ENCODE measurements at places on chromosomes 13 and 19.
A peak's percentile ranks its signal among the peaks of the same experiment; 100 is the strongest.

DNA sequence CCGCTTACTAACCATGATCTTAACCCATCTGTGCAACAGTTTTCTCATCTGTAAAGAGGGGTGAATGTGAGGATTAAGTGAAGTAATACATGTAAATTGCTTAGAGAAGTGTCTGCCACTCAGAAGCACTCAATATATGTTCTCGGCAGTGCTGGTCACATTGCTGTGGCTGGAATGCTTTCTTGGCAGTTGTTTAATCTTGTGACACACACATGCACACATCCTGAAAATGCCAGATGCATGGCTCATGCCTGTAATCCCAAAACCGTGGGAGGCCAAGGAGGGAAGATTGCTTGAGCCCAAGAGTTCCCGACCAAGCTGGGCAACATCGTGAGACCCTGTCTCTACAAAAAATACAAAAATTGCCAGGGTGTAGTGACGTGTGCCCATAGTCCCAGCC, 4.9 kb upstream of the DMKN start:
- no peak overlapping the region for H3K27ac ChIP-seq
- no peaks in the 10 kb centered on the region for H3K36me3 ChIP-seq
- DNase-seq: no peak
- no peak overlapping the region for H3K4me3 ChIP-seq
- H3K4me1 ChIP-seq: no peaks in the 10 kb centered on the region

DNA sequence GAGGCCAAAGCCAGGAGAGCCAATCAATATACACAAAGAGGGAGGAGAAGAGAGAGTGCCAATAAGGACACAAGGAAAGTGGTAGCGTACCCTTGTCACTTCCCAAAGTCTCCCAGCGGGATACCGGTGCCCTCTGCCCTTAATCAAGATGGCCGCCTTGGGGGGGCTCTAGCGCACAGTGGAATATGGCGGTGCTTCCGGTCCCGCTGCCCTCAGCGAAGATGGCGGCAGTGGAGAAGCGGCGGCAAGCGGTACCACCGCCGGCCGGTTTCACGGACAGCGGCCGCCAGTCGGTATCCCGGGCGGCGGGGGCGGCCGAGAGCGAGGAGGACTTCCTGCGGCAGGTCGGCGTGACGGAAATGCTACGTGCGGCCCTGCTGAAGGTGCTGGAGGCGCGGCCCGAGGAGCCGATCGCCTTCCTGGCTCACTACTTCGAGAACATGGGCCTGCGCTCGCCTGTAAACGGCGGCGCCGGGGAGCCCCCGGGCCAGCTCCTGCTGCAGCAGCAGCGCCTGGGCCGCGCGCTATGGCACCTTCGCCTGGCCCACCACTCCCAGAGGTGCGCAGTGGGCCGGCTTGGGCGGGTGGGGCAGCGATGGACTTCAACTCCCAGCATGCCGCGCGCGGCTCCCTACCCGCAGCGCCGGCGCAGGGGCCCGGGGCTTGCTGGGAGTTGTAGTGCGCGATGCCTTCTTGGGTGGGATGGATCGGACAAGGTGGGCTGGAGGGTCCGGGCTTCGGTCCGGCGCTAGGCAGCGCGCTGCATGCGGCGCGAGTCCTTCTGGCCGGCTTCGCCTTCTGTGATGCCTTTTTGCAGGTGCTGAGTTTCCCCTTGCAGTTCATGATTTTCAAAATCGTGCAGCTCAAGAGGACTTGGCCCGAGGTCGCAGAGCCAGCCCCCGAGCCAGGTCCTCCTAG, at the start of gene TPGS1:
TSS of gene TPGS1 (plus strand) at position 212 of the 918 bp plus-strand sequence. CDS start at position 222, 10 bp downstream.
- peak; percentile 88 for DNase-seq
- H3K36me3 ChIP-seq: no peaks in the 10 kb centered on the region
- peaks cover 54% of the 10 kb centered on the region for H3K4me1 ChIP-seq

- peaks cover 16% of the 10 kb centered on the region for H3K36me3 ChIP-seq
- H3K4me3 ChIP-seq: no peak overlapping the region
- H3K27ac ChIP-seq: no peak overlapping the region
Observed at GRCh38 chr19:3619631-3620012, 7.0 kb downstream of the CACTIN start.

- no peak overlapping the region for H3K27ac ChIP-seq
- no peak for DNase-seq
- no peaks in the 10 kb centered on the region for H3K36me3 ChIP-seq
- peaks cover 4% of the 10 kb centered on the region for H3K4me1 ChIP-seq
Observed at GRCh38 chr19:3879656-3880055, 829 bp upstream of the ATCAY start.

DNA sequence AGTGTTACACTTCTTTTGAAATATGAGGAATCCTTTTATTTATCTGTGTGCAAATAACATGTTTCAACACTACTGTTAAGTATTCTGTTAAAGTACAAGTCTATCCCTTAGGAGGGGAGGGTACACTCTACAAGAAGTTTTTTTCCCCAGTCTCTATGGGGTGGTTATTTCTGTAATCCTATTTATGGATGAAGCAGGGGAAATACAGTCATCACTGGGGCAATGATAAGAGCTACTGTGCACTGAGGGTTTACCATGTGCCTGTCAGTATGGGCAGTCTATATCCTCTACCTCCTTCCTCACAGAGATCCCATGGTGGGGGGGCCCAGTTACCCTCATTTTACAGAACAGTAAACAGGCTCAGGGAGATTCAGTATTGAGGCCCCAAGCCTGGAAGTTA, 16.6 kb upstream of the TRIM13 start:
- H3K4me3 ChIP-seq: no peak overlapping the region
- DNase-seq: no peak
- H3K27ac ChIP-seq: no peak overlapping the region
- no peaks in the 10 kb centered on the region for H3K4me1 ChIP-seq
- no peaks in the 10 kb centered on the region for H3K36me3 ChIP-seq

DNA sequence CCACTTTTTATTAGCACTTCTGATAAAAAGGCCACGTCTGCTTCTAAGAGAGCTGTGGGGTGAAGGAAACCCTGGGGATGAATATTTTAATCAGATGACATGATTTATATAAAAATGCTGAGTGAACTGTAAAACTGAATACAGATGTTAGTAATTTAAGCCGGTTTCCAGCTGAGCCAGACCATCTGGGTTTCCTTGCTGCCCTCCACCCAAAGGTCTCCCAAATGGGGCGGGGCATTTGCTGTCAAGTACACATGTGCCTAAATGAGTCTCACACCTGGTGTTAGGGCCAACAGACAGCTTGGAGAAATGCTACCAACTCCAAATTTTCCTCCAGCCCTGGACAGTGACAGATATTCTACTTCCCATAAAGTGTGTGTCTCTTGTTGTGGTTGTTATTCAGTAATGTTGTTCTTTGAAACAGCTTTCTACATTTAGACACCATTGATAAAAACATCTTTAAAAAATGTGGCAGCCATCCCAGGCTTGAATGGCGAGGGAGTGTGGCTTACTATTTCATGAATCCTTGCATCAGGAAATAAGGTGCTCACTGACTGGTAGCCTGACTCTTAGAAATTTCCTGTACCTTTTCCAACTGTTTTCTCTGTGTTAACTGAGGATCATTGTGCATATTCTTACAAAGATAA, 350.4 kb downstream of the MTUS2 start:
- H3K4me1 ChIP-seq: no peaks in the 10 kb centered on the region
- no peaks in the 10 kb centered on the region for H3K36me3 ChIP-seq
- no peak overlapping the region for H3K27ac ChIP-seq
- H3K4me3 ChIP-seq: no peak overlapping the region
- DNase-seq: no peak
- H3K27me3 ChIP-seq: peaks cover 3% of the 10 kb centered on the region

- no peaks in the 10 kb centered on the region for H3K27me3 ChIP-seq
- H3K27ac ChIP-seq: no peak overlapping the region
- H3K4me1 ChIP-seq: no peaks in the 10 kb centered on the region
- H3K36me3 ChIP-seq: no peaks in the 10 kb centered on the region
Observed at GRCh38 chr13:44842158-44842557, 147.1 kb downstream of the NUFIP1 start.

DNA sequence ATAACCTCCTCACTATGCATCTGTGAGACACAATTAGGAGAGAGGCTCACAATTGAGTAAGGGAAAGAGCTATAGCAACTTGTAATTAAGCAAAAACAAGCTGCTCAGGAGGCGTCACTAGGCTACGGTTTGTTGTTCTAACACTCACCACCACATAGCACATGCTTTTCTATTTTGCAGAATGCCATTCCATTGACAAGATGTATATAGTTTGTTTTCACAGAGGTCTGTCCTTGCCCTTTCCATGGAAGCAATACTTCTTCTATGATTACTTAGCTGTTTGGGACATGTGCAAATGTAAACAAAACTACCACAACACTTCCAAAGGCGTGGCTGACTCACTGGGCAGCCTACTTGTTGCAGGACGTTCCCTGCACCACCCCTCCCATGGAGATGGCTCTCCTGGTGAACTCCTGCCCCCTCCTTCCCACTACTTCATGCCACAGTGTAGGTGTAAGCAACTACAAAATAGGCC, 33.9 kb upstream of the FAM216B start:
- no peak overlapping the region for H3K27ac ChIP-seq
- H3K36me3 ChIP-seq: no peaks in the 10 kb centered on the region
- no peak for DNase-seq
- H3K4me1 ChIP-seq: no peaks in the 10 kb centered on the region

DNA sequence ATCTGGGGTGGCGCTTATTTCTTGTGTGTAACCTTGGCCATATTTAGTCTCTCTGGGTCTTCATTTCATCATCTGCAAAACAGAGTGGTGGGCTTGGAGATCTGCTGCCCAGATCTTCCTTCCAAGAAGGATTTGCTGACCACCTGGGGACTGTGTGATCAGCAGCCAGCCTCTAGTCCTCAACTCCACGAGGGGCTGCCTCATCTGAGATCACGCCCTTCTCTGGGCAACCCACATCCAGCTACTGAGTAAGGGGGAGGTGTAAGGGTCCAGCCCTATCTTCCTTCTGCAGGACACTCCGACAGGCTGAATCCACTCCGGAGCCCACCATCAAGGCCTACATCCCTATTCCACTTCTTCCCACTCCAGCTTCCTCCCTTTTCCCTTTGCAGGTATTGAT, 57.9 kb downstream of the CHST8 start:
- no peaks in the 10 kb centered on the region for H3K4me1 ChIP-seq
- no peak for DNase-seq
- H3K27ac ChIP-seq: no peak overlapping the region
- H3K27me3 ChIP-seq: no peaks in the 10 kb centered on the region
- no peaks in the 10 kb centered on the region for H3K36me3 ChIP-seq

- H3K4me1 ChIP-seq: peaks cover 5% of the 10 kb centered on the region
- H3K27ac ChIP-seq: no peak overlapping the region
- no peak for DNase-seq
- H3K4me3 ChIP-seq: no peak overlapping the region
Observed at GRCh38 chr19:6047256-6047655, 63.0 kb downstream of the RFX2 start.

DNA sequence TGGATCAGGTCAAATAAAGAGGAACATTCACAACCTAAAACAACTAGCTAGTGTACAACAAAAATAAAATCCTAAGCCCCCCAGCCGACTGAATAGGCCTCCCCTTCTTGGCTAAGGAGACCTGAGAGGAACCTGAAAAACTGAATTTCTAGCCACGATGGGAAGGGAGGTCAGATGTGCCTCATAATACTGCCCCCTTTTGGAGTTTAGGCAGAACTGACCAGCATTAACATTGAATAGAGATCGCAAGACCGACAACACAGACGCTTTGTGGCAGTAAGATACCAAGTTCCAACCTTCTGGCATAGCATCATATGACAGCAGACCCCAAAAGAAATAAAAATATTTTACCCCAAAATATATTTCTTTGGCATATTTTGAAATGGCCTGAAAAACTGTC, 15.9 kb downstream of the CBY2 start:
- no peaks in the 10 kb centered on the region for H3K4me1 ChIP-seq
- H3K27me3 ChIP-seq: no peaks in the 10 kb centered on the region
- no peak overlapping the region for H3K4me3 ChIP-seq
- peak; percentile 38 for DNase-seq
- no peaks in the 10 kb centered on the region for H3K36me3 ChIP-seq

- no peaks in the 10 kb centered on the region for H3K27me3 ChIP-seq
- peaks cover 44% of the 10 kb centered on the region for H3K4me1 ChIP-seq
- peak within 1 kb of the TSS; percentile 94 for H3K27ac ChIP-seq
- peaks cover 20% of the 10 kb centered on the region for H3K36me3 ChIP-seq
- peak within 1 kb of the TSS; percentile 92 for H3K4me3 ChIP-seq
- DNase-seq: peak; percentile 100
Observed at GRCh38 chr19:35757749-35758608, at the start of gene PROSER3. TSS of gene PROSER3 (plus strand) at chr19:35758176. CDS start at chr19:35758216, 40 bp downstream.

DNA sequence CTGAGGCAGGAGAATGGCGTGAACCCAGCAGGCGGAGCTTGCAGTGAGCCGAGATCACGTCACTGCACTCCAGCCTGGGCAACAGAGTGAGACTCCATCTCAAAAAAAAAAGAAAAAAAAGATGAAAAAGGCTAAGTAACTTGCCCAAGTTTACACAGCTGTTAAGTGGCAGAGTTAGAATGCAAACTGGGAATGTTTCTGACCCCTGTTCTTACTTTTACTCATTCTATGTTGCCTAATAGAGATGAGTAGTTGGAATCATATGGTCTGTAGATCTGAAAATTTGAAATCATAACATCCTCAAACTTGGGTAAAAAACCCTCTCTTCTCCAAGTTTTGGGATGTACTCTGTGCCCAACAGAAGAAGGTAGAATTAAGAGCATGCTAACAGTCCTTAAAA, 235.8 kb upstream of the RFC3 start:
- no peak overlapping the region for H3K4me3 ChIP-seq
- H3K27ac ChIP-seq: no peak overlapping the region
- no peaks in the 10 kb centered on the region for H3K36me3 ChIP-seq
- H3K27me3 ChIP-seq: no peaks in the 10 kb centered on the region
- H3K4me1 ChIP-seq: no peaks in the 10 kb centered on the region

DNA sequence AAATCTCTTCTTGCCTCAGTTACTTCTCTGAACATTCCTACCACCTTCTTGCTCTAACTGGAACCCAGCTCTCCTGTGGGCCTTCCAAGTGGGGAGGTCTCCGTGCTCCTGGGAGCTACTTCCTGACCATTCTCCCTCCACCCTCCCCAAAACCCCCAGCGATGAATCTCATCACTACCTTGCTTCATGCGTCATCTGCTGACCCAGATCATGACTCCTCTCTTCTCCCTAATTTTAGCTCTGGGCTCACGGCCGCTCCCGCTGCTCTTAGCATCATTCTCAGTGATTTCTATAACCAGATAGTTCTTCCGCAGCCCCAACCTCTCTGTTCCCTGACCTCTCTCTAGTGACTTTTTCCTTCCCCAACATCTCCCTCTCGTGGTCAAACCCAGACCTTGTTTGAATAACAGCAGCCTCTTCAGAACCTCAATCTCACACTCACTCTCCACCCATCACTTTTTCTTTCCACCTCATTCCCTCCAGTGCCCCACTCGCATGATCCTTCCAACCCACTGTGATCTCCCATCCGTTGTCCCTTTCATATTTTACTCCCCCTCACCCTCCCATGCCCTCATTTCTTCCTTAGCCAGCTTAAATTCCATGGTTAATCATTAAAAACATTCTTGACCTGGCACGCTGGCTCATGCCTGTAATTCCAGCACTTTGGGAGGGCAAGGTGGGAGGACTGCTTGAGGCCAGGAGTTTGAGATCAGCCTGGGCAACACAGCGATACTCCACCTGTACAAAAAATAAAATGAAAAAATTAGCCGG, 21.8 kb downstream of the MRPS12 start:
- H3K27me3 ChIP-seq: peaks cover 3% of the 10 kb centered on the region
- no peak overlapping the region for H3K27ac ChIP-seq
- peaks cover 11% of the 10 kb centered on the region for H3K4me1 ChIP-seq
- H3K4me3 ChIP-seq: no peak overlapping the region
- no peaks in the 10 kb centered on the region for H3K36me3 ChIP-seq

GRCh38 chr19:10677751-10678150, 23.5 kb upstream of the QTRT1 start:
- H3K27ac ChIP-seq: no peak overlapping the region
- H3K4me3 ChIP-seq: no peak overlapping the region
- DNase-seq: no peak
- no peaks in the 10 kb centered on the region for H3K4me1 ChIP-seq
- H3K27me3 ChIP-seq: no peaks in the 10 kb centered on the region

- H3K4me1 ChIP-seq: no peaks in the 10 kb centered on the region
- no peak overlapping the region for H3K4me3 ChIP-seq
- DNase-seq: no peak
- no peak overlapping the region for H3K27ac ChIP-seq
Observed at GRCh38 chr19:31223740-31224534, 125.3 kb downstream of the TSHZ3 start.

Measured in CD4-positive, CD25-positive, alpha-beta regulatory T cell (primary cell).